ENCODE measurements at places on chromosomes 3 and 15.

DNA sequence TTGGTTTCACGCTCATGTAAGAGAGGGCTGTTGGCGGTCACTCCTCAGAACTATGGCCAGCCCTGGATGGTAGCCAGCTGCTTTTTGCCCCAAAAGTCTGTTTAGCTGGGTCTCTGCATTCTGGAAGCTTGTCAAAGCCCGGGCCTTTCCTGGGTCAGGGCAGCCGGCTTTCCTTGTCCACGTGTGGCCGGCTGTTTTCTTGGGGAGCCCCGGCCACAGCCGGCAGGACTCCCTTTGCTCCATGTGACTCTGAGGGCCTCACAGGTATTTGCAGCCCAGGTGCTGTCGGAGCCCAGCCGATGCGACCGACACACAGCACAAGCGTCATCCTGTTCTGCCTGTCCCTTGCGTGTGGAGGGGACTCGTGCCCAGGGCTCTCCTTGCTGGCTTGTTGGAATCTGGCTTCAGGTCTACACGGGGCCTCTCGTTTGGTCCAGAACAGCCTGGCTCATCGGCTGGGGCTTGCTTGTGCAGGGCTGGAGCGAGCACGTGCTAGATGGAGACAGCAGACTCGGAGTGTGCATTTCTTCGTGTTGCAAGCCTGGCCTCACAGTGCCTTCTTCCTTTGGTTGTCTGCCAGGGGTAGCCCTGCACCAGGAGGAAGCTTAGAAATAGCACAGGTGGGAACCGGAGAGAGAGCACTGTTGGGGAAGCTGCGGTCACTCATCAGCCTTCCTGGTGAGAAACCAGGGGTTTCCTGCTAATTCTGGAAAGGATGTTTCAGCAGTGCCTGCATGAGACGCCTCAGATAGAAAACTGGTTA is 51.5 kb downstream of the PGPEP1L start:
- DNase-seq, result no peak

GRCh38 chr3:169676925-169677537 is 13.5 kb upstream of the MECOM start:
- DNase-seq, result no peak

DNA sequence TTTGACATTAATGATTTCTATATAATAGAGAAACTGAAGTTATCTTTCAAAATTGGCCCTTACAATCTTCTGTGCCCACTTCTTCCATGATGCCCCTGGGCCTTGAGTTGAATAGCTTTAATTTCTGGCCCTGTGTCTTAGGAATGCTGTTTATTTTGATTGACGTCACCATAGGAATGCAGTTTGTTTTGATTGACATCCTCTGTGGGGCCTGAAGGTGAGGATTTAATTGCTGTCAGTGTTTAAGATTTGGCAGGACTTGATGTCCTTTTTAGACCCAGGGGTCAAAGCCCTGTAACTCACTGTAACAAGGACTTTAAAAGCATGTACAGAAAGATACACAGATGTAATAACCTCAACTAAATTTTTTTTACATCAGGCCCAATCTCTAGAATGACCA is 83.3 kb downstream of the GLDN start:
- no peak for DNase-seq

DNA sequence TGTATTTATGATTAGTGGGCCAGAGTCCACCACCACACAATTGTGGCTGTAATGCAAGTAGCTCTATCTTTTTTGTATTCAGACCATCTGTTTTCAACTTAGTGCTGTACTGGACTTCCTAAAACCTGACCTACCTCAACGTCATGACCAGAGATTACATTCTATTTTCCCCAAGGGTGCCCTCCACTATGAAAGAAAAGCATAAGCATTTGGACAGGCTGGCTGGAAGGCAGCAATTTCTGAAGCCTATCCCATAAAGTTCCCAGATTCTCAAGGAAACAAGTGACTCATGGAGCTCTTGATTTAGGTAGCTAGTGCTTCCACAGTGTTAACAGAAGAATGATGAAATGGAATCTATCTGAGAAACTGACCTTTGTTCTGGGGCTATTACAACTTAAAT is 75.8 kb downstream of the COL8A1 start:
- DNase-seq, result no peak

DNA sequence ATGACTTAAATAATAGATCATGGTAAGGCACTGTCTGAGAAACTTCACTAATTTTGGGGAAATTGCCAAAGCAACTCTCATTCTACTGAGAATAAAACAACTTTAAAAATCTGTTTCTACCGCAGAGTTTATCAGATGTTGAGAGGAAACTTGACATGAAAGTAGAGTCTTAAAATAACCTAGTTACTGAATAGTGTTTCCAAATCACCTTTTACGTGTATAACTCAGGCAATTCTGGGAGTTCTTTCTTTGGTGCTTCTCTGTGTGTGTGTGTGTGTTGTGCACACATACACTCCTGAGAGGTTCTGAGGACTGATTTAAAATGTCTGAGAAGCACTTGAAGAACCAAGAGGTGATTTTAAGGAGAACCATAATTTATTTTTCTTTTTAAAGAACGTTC is 236.6 kb downstream of the SV2B start:
- no peak for DNase-seq

GRCh38 chr15:69648212-69648611 is 195.6 kb downstream of the RPLP1 start:
- DNase-seq, result no peak

DNA sequence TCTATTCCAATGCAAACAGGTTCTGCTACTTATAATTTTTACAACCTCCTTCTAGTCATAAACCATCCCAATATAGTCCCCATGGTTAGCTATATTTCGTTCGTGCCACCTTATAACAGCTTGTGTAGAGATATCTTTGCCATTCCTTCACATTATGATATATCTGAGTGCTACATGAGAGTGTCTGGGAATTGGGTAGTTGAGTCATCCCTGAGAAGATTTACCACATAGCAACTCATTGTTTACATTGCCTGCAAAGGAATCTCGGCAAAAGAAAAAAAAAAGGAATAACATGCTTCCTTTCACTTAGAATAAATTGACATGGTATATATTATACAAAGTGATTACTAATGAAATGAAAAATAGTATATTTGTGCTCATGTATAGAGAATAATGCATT is 86.0 kb upstream of the VGLL3 start:
- DNase-seq, result no peak

GRCh38 chr3:65578861-65579260 is 459.9 kb downstream of the MAGI1 start:
- no peak for DNase-seq

DNA sequence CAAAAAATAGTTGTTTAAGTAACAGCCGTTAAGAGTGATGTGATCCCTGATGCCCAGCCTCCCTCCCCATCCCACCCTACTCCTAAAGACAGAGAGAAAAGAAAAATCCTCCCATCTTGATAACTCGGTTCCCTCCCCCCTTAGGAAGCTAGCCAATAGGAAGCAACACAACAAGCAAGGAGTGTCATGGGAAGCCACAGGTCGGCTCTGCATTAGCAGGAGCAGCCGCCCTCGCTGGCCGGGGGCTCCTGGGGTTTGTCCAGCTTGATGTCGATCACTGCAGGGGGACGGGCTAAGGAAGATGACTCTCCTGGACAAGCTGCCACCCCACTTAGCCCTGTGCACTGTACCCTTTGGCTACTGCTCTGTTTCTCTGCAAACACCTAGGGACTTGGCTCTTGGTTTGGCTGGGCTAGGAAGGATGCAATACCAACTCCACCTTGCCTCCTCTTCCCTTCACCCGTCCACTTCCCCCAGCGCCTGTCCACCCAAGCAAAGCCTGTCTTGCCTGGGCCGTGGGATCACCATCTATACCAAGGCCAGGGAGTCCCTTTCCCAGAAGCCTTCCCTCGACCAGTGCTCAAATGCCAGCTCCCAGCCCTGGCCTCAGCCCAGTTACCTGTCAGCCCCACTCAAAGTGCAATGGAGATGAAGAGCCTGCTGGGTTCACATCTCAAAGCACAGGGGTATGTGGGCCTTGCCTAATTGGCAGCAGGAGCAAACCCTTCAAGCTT is 23.1 kb downstream of the SRPRB start:
- DNase-seq, result no peak

- no peak for DNase-seq
Observed at GRCh38 chr3:28244491-28244890, 3.1 kb downstream of the CMC1 start.

DNA sequence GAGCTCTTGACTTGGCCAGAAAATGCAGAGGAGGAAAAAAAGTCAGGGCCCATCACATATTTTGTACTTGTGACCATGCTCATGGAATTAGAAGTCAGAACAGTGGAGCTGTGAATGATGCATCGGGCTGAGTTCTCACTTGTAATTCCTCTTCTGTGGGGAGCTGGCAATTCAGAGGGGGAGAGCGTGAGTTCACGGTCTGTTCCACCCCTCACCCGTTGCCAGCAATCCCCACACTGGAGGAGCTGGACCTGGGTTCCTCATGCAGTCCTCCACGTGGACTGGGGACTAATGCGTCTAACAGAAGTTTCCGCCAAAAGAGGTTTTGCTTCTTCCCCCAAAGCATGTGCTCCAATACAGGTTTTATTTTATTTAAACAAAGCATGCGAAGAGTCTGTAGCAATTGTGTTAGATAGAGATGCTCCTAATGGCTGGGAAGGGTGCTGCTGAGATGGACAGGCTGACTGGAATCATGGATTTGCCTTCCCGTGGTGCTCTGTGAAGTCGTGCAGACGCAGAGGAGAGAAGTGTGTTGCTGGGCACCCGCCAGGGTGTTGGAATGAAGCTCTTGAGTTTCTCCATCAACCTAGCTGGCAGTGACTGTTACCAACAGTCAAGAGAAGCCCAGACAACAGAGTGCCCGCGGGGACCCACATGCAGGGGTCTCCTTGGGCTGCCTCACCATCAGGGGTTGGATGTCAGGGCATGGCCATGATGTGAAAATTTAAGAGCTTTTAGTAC is 77.4 kb upstream of the PCSK6 start:
- DNase-seq, result no peak
